Cortex of kidney (tissue), 1 donor: ENCODE measurements at places on chromosomes 11 and 22.

DNA sequence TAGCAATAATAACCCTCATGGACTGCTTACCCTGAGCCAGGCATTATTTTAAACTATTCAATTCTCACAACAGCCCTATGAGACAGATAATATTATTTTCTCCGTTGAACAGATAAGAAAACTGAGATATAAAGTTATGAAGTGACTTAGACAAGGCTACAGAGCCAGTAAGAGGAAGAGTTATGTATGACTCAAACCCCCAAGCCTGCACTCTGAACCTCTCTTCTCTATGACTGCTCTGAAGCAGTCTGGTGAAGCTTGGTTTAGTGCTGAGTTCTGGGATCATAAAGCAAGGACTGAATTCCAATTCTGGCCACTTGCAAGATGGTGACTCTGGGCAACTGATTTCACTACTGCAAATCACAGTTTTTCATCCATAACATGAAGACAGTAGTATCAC lies 34.5 kb downstream of the TNKS1BP1 start:
- DNase-seq = no peak

- DNase-seq = no peak
Measured at GRCh38 chr22:43792905-43793304, 19.2 kb downstream of the EFCAB6 start.

GRCh38 chr22:50310949-50311444 lies 3.6 kb upstream of the PLXNB2 start:
- no peak for DNase-seq

DNA sequence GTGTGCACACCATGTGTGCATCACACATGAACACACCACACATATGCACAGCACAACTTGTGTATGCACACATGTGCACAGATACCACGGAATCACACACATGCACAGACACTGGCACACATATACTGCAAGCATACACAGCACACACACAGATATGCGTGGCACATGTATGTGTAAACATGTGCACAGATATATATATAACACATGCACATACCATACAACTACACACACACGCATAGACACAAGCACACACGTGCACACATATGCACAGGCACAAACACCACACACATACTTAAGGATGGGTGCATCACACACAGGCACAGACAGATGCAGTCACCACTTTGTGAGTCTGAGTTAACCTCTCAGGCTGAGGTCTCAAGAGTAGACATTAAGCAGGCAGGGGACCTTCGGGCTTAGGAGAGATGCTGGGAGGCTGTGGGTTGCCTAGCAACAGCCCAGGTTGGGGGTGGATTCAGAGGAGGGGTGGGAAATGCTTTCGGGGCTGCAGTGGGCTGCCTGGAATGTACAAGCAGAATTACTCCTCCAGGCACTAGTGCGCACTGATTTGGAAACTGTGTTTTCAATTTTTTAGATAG lies 82.9 kb downstream of the MYO18B start:
- no peak for DNase-seq

DNA sequence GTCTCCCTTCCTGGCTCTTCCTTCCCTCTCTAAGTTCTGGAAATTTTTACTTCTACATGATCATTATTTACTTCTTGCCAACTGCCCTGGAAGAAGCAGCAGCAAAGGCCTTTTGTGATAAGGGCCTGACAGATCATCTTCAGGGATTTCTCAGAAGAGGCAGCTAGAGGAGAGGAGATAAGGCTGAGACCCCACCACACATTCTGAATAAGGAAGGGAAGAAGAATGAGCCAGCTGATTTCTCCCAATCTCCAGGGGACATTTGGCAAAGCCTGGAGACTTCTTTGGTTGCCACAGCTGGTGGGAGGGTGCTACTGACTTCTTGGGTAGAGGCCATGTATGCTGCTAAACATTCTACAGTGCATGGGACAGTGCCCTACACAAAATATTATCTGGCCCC lies 122.4 kb upstream of the OR9Q1 start:
- no peak for DNase-seq

GRCh38 chr11:9643751-9644150 lies 20.1 kb upstream of the SWAP70 start:
- DNase-seq = no peak

- DNase-seq = no peak
Measured at GRCh38 chr22:45877651-45878050, 99.3 kb downstream of the WNT7B start.
